Stimulated activated CD8-positive, alpha-beta memory T cell treated with anti-CD3 and anti-CD28 coated beads, Interleukin-4, amount 100 ng/mL, for 24 hours (primary cell): ENCODE measurements at places on chromosomes 11 and 22.

- DNase-seq, result no peak
Observed at GRCh38 chr11:28674433-28675103, 566.4 kb downstream of the METTL15 start.

DNA sequence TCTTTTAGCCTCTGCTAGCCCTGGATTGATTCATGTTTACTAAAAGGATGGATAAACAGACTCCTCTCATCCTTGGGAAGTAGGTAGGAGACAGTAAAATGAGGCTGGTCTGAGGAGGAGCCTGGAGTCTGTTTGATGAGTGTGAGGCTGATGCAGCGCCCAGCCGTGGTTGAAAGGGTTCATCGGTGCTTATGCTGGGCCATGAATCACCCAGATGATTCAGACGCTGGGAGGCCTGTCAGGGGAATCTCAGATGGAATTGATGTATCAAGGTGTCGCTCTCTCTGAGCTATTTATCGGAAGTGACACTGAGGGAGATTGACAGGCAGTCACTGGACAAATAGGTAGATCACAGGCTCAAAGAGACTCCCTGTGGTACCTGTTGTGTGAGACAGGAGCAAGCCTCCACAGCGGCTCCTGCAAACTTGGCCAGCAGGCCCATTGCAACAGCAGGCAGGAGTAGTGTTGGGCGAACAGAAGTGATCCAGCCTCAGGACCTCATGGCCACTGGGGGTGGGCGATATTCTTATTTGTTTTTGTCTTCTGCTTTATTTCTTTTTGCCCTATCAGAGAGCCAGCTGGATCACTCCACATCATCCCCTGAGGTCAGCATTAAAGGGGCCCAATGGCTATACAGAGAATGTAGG lies 109.9 kb upstream of the CADM1 start:
- DNase-seq, result no peak

- DNase-seq, result peak; percentile 11
Observed at GRCh38 chr11:34492806-34493414, 20.7 kb downstream of the ELF5 start.

DNA sequence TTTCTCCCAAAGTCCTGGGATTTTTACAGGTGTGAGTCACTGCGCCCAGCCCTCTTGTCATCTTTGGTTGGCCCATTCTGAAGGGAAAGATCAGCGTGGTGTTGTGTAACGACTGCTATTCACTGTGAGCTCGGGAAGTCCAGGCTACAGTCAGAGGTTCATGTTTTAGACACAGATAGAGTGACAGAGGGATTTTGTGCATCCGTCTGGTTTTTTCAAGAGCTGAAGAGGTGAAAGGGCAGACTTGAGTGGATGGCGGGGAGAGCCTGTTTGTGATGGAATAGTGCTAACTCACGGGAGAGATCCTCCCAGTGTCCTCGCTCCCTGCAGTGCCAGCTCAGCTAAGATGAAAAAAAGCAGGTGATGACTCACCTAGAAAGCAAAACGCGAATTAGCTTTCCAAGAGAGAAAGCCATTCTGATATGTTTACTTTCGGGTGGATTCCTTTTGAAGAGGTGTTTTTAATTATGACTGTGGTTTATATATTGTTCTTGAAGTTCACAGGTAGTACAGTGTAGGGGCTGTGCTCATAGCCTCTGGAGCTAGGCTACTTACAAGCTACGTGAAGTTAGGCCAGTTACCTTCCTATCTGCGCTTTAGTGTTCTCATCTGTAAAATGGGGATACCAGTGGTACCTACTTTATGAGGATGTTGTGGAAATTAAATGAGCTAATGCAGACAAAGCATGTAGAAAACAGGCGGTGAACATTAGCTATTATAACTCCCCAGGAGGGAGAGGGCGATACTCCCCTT lies 67.2 kb downstream of the C11orf91 start:
- no peak for DNase-seq

GRCh38 chr11:15941206-15941770 lies 415.1 kb downstream of the SOX6 start:
- no peak for DNase-seq

- peak; percentile 29 for DNase-seq
Observed at GRCh38 chr22:50247748-50248147, 2.9 kb upstream of the TUBGCP6 start.

DNA sequence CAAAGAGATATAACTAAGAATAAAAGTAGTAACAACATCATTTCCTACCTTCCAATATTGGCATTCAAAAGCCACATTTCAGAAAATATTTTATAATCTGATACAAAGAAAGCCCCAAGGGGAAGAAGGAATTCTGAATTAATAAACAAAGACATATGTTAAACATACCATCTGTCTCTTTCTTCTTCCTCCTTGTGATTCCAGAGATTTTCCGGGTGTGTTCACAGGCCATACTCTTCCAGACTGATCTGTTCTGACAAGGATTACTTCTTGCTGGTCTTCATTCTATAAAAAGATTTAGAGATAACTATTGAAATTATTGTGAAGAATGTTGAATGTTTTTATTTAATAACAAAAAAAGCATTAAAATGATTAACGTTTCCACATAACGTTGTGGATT lies 65.0 kb downstream of the CWF19L2 start:
- DNase-seq, result no peak

GRCh38 chr11:96098511-96099241 lies 174.8 kb upstream of the MTMR2 start:
- no peak for DNase-seq

- DNase-seq, result no peak
Observed at GRCh38 chr11:63573881-63574855, 11.0 kb upstream of the PLAAT2 start.

- DNase-seq, result peak; percentile 47
Observed at GRCh38 chr11:110711776-110712658, at the start of gene ARHGAP20. Gene ARHGAP20 (minus strand): TSS chr11:110712437. CDS start chr11:110712231, 206 bp downstream.

DNA sequence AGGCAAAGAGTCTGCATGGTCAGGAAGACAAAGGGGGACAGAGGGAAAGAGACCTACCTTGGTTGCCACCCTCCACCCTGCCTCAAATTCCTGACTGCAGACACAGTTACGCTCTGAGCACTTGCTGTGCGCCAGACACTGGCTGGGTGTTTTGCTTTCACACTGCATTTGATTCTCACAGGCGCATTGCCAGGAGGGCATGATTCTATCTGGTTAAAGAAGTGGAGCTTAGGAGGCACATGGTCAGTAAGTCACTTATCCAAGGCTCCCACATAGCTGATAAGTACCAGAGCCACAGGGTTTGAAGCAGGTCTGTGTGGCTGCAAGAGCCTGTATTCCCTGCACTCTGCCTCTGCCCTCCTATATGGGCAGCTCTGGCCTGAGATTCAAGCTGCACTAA lies 103.9 kb downstream of the TIMP3 start:
- no peak for DNase-seq
